ENCODE measurements at places on chromosomes 5 and 9. TPM values are rescaled to one million over a fixed set of nuclear protein-coding genes. Genes with fewer than 3 reads are reported as not detected.

The F2RL2 gene
- 9.8 TPM for total RNA-seq

DNA sequence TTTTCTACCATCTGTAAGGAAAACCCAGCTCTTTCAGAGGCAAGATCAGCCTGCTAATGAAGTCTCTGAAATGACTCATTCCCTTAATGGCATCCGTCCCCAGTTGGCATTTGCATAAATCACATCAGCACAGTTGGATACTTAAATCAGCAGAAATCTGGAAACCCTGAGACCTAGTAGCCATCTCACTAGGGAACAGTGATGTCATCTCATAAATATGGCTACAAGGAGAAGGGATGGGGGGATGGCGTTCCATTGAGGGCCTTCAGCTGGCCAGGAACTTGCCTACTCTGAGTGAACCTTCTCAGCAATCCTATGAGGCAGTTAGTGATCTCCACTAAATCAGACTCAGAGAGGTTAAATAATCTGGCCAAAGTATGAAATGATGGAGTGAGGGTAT lies 81.8 kb downstream of the CMYA5 start:
- DNase-seq: no peak

DNA sequence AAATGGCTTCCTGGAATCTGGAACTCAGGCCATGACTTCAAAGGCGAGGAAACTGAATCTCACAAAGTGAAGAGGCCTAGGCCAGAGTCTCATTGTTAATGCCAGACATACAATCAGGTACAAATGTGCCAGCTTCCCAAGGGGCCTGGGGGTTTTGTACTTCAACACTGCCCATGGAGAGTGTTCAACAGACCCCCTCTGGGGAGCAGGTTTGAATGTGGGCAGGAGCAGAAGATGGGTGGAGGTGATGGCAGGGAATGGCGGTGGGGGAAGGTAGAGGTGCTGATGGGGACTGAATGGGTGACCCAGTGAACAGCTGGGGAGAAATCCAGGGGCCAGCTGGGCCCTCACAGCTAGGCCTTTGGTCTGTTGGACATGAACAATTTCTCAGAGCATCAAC lies 12.0 kb downstream of the FOXI1 start:
- DNase-seq: no peak

- DNase-seq: no peak
These were observed 93.6 kb downstream of the SH3TC2 start for GRCh38 chr5:148969291-148969690.

- no peak for DNase-seq
These were observed 36.4 kb downstream of the LARP1 start for GRCh38 chr5:154791535-154791934.

DNA sequence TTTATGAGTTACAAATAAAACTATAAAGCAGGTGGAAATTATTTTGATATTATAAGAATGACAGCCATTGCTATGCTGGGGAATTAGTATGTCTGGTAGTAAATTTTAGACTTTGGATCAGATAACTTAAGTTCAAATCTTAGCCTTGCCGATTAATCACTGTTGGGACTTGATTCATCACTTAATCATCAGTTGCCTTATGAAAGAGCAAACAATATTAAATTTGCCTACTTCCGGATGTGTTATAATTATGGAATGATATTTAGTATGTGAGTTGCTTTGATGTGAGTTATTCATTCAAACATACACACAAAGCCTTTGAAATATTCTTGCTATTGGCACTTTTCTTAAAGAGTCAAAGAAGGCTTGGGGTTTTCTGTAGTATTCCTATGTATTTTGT lies 717.7 kb downstream of the BRINP1 start:
- DNase-seq: no peak

- DNase-seq: no peak
These were observed 308.1 kb upstream of the TLE4 start for GRCh38 chr9:79263628-79264027.

DNA sequence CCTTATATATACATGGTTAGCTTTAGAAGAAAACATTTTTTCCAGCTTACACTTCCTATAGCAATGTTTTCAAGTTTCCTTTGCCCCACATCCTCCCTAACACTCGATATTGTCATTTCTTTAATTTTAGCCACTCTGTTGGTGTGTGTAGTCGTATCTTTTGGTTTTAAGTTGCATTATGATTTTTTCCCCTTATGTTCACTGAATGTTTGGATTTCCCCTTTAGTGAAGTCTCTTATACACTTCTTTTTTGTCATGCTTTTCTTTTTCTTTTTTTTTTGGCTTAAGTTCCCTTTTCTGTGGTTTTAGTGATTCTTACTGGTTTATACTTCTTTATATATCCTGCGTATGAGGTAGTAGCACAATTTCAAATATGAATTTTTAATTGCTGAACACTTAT lies 58.8 kb downstream of the KDM4C start:
- DNase-seq: no peak

The FOXE1 gene
- total RNA-seq: 6.8 TPM

- DNase-seq: peak; percentile 67
These were observed 194.1 kb upstream of the EFNA5 start for GRCh38 chr5:107864793-107865192.

The TMEFF1 gene
- total RNA-seq: 3.0 TPM

DNA sequence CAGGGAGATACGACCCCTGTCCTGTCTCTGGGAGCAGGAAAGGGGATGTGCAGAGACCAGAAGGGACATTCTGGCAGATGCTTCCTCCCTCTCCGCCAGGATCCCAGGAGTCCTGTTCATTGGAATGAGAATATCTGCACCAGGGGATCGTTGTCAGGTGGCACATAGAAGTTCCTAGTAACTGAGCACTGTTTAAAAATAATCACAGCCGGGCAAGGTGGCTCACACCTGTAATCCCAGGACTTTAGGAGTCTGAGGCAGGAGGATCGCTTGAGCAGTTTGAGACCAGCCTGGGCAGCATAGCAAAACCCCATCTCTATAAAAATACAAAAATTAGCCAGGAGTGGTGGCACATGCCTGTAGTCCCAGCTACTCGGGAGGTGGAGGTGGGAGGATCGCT lies 12.3 kb downstream of the SARDH start:
- DNase-seq: no peak

- DNase-seq: no peak
These were observed 36.9 kb downstream of the RANBP6 start for GRCh38 chr9:5978523-5978922.

The RETREG1 gene
- 160 TPM for total RNA-seq

GRCh38 chr5:53118879-53119278 lies 9.3 kb upstream of the MOCS2 start:
- DNase-seq: no peak

The QSOX2 gene
- 9.0 TPM for total RNA-seq

DNA sequence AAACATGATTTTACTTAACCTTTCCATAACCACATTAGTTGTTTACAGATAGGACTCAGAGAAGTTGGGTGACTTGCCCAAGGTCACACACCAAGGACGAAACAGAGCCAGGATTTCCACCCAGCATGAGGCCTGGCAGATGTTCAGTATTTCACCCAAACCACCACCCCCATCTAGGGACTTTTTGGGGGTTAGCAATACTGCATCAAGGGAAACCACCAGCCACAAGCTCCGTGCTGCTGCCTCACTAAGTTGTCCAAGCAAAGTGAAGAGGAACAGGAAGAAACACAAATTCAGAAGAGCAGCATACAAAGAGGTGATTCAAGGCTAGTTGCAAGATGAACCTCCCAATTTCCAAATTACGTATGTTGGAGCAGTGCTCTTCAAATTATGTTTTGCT lies 219.6 kb upstream of the RORB start:
- DNase-seq: no peak

DNA sequence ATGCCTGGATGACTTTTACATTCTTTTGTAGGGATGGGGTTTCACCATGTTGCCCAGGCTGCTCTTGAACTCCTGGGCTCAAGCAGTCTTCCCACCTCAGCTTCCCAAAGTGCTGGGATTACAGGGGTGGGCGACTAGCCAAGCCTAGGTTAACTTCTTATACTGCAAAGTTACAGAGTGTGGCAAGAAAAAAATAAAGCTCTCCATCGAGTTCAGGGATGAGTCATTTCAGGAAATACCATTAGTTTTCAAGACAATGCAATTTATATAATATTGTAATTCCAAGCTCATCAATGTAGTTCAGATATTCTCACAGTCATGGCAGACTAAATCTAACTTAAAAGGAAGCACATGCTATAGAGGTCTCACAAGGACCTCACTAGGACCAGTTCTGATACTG lies 11.5 kb upstream of the ABO start:
- no peak for DNase-seq

The MEIKIN gene
- total RNA-seq: 3.9 TPM

The NREP gene
- 372 TPM for total RNA-seq

The ADAMTS19 gene
- total RNA-seq: 49.9 TPM

DNA sequence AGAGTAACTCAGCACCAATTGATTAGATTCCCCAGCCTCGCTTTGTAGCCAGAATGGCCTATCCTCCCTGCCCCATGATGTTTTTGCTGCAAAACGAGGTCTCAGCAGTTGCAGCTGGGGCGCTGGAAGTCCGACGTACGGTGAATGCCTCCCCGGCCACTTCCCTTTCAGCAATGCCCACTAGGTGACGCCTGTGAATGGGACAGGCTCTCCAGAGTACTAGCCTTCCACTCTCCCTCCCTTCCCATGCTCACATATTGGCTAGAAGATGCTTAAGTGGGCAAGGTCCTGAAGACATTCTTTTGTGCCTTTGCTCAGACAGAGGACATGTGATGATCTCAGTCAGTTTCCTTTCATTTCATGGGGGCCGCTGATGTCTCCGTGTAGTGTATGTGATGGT lies 50.8 kb downstream of the DMRT2 start:
- DNase-seq: peak; percentile 81

GRCh38 chr5:143383988-143384387 lies 19.5 kb downstream of the NR3C1 start:
- no peak for DNase-seq

DNA sequence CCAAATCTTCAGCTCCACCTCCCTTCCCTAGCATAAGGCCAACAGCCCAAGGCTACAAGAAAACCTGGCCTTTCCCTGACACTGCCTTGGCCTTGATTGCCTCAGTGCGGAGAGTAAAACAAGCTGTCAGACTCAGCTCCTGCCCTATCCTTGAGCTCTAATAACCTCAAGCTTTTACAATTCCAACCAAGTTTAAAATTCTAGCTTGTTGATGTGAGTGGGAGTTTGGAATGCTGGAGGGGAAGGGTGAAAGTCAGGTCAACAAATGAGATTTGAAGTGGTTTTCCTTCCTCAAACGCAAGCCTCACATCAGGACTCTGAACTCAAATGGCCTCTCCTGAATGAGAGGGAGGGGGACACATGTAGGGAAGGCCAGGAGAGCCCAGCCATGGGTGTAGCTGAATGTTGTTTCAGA lies 197.0 kb upstream of the VLDLR start:
- no peak for DNase-seq

DNA sequence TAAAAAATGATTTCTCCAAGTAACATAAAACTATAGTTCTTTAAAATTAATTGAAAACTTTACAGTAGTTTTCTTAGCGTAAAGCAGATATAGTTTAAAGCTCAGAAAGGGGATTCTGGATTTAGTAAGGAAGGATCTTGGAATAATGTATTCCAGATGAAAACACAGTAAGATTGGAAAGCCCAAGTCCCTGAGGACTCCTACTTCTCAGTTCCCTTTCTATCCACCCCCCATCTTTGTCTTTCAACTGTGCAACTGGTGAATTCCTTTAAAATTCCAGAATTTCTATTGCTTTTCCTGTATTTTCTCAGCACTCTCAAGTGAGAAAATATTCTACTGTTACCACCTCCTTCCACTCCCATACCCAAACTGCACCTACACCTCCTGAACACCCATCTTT lies 184.5 kb upstream of the FBN2 start:
- peak; percentile 25 for DNase-seq

GRCh38 chr5:8098081-8098480 lies 229.1 kb downstream of the MTRR start:
- no peak for DNase-seq

The FIBCD1 gene
- not detected for total RNA-seq

DNA sequence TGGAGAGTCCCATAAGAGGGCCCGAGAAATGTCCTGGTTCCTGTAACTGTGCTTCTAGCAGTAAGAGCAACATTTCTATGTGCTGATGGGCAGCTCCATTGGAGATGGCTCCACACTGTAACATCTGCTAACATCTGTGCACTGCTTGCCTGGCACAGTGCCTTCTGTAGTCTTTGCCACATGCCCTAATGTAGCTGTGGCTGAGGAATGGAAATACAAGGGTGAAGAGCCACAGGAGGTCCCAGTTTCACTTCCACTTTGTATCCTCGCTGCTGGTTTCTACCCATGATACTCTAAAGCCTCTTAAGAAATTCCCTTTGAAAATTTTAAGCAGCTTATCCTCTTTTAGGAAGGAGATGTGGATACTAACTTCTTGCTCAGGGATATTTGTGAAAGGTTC lies 97.4 kb downstream of the HOMER1 start:
- DNase-seq: peak; percentile 72

GRCh38 chr5:171336521-171337209 lies 27.6 kb downstream of the TLX3 start:
- DNase-seq: peak; percentile 82

GRCh38 chr9:128882677-128883603 lies 1.0 kb downstream of the LRRC8A start:
- peak; percentile 66 for DNase-seq

DNA sequence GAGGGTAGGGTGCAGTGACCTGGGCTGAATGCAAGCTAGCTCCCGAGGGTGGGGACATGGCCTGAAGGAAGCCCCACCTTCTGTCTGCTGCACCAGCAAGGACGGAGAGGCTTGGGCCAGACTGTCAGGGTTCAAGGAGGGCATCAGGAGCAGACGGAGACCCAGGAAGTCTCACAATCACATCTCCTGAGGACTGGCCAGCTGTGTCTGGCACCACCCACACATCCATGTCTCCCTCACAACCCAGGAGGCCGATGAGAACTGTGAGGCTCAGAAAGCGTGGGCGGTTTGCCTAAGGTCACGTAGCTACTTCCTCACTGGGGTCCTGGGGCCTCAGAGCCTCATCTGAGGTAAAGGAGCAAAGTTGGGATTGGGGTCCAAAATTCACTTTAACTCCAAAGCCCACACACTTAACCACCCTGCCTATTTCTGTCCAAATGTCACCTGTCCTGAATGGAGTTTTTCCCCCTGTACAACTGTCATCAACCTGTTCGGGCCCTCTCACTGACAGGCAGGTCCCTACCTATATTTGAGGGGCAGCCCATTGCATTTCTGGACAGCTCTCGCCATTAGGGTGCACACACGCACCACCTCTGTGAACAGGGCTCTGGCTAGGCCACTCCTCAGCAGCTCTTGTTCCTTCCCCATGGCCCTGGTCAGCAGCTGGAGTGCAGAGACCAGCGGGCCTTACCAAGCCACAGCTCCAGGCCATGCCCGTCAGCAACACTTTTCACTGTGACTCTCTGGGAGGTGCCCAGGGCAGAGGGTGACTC lies 3.4 kb downstream of the IL13 start:
- DNase-seq: no peak

The PTPRD gene
- 105 TPM for total RNA-seq

DNA sequence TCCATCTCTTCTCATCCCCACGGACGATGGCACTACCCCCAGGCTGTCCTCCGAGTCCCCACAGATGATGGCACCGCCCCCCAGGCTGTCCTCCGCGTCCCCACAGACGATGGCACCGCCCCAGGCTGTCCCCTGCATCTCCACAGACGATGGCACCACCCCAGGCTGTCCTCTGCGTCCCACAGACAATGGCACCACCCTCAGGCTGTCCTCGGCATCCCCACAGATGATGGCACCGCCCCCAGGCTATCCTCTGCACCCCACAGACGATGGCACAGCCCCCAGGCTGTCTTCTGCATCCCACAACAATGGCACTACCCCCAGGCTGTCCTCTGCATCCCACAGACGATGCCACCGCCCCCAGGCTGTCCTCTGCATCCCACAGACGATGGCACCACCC lies 57.4 kb upstream of the PTCH1 start:
- DNase-seq: no peak

The DAB2 gene
- 64.5 TPM for total RNA-seq

Data from tongue (tissue), 3 donors.